ENCODE measurements at places on chromosomes 3 and 15. TPM values are rescaled to one million over a fixed set of nuclear protein-coding genes. Genes with fewer than 3 reads are reported as not detected.
A peak's percentile ranks its signal among the peaks of the same experiment; 100 is the strongest.

GRCh38 chr3:4478261-4478660 lies 11.2 kb upstream of the SUMF1 start:
- no peak overlapping the region for H3K4me3 ChIP-seq
- no peaks in the 10 kb centered on the region for H3K4me1 ChIP-seq
- H3K27me3 ChIP-seq = no peaks in the 10 kb centered on the region
- no peak for DNase-seq
- no peak overlapping the region for H3K27ac ChIP-seq

- no peaks in the 10 kb centered on the region for H3K36me3 ChIP-seq
- H3K27me3 ChIP-seq = peaks cover 8% of the 10 kb centered on the region
- no peak for DNase-seq
Observed at GRCh38 chr3:53495520-53496391, 1.3 kb downstream of the CACNA1D start.

DNA sequence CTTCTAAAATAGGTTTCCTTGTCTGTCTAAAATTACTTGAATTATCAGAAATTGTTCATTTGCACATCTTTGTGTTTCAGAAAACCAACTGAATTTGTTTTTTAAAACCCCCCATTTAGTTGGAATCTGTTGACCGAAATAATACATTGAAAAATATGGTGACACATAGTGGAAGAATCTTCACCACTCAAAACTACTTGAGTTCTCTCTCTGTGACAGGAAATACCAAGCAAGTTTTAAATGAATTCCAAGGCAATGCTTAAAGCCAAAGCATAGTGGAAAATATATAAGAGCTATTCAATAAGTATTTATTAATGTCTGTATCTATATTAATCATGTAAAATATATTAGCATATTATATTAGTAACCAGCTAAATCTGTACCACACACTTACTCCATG lies 224.9 kb upstream of the COL8A1 start:
- no peaks in the 10 kb centered on the region for H3K36me3 ChIP-seq
- peak overlapping the region; percentile 16 for H3K27ac ChIP-seq
- H3K4me3 ChIP-seq = no peak overlapping the region
- no peaks in the 10 kb centered on the region for H3K27me3 ChIP-seq
- no peak for DNase-seq

CERS3 gene
- not detected for total RNA-seq

BFSP2 gene
- not detected for total RNA-seq

ARGFX gene
- total RNA-seq = not detected
